ENCODE measurements at places on chromosomes 6 and 20. TPM values are rescaled to one million over a fixed set of nuclear protein-coding genes. Genes with fewer than 3 reads are reported as not detected.

DNA sequence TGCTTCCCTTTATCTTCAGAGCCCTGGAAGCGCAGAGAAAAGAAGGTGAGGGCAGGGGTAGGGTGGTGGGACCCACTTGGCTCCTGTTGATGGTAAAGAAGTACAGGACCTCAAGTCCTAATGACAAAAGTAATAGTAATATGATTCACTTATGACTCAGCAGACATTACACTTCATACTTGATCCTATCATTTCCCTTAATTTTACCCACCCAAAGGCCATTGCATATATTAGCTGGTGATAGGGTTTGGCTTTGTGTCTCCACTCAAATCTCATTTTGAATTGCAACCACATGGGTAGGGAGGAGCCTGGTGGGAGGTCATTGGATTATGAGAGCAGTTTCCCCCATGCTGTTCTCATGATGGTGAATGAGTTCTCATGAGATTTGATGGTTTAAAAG is 880.7 kb downstream of the KIF16B start:
- no peak overlapping the region for H3K4me3 ChIP-seq
- no peaks in the 10 kb centered on the region for H3K27me3 ChIP-seq
- no peaks in the 10 kb centered on the region for H3K4me1 ChIP-seq
- no peak overlapping the region for H3K27ac ChIP-seq

DNA sequence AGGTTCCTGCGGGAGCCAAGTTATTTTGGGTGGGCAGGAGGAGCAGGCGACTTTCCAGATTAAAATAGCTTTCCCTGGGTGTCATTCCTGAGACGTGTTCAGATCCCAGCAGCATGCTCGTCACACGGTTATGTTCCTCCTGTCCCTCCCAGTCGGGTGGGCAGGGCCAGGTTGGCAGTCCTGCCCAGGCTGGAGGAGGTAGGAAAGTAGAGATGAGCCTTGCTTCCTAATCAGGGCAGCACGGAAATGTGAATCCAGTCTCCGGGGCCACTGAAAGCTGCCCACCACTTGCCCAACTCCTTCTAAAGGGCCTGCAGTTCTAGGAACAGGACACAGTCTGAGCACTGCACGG is 137.0 kb downstream of the MRPL14 start:
- H3K4me3 ChIP-seq, result no peak overlapping the region
- peak overlapping the region; percentile 59 for H3K27ac ChIP-seq

DNA sequence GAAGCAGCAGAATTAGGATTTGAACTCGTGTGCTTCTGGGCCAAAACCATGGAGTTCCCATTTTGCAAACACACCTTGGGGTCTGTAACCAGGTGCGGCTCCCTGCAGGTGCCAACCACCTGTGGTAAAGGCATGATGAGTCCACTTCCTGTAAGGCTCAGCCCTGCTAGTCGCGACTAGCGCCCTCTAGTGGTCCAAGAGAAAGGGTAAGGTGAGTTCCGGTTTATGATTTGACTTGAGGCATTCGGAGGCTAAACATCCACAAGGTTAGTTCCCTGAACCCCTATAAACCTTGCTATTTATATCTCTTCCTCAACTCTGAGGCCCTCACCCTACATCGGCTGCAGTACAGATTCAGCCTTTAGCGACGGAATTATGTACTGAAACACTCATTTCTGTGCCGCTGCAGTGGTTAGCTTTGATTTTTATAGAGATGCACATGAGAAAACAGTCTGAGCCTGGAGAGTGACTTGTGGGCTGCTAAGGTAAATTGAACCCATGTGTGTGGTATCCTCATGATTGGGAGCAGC is 173.4 kb downstream of the PLCB1 start:
- no peaks in the 10 kb centered on the region for H3K36me3 ChIP-seq
- no peaks in the 10 kb centered on the region for H3K27me3 ChIP-seq
- peak; percentile 43 for DNase-seq
- H3K4me1 ChIP-seq, result no peaks in the 10 kb centered on the region

- peak; percentile 34 for DNase-seq
- peak overlapping the region; percentile 2 for H3K4me3 ChIP-seq
- H3K36me3 ChIP-seq, result no peaks in the 10 kb centered on the region
- no peaks in the 10 kb centered on the region for H3K4me1 ChIP-seq
- H3K27ac ChIP-seq, result no peak overlapping the region
These were observed 69.9 kb upstream of the POU3F2 start for GRCh38 chr6:98764373-98764911.

- H3K4me3 ChIP-seq, result no peak overlapping the region
- H3K27me3 ChIP-seq, result no peaks in the 10 kb centered on the region
- no peak for DNase-seq
- H3K4me1 ChIP-seq, result no peaks in the 10 kb centered on the region
These were observed 76.8 kb downstream of the BMP5 start for GRCh38 chr6:55798571-55798970.

GRCh38 chr6:160082627-160083026 is 39.0 kb upstream of the SLC22A1 start:
- H3K27me3 ChIP-seq, result no peaks in the 10 kb centered on the region
- no peak overlapping the region for H3K4me3 ChIP-seq
- peaks cover 4% of the 10 kb centered on the region for H3K4me1 ChIP-seq
- peaks cover 34% of the 10 kb centered on the region for H3K36me3 ChIP-seq
- DNase-seq, result no peak

- no peaks in the 10 kb centered on the region for H3K4me1 ChIP-seq
- no peaks in the 10 kb centered on the region for H3K36me3 ChIP-seq
- H3K27ac ChIP-seq, result no peak overlapping the region
- no peak overlapping the region for H3K4me3 ChIP-seq
- DNase-seq, result no peak
- no peaks in the 10 kb centered on the region for H3K27me3 ChIP-seq
These were observed 131.6 kb downstream of the PTPRT start for GRCh38 chr20:43058077-43058476.

GRCh38 chr6:53691252-53691651 is 25.7 kb upstream of the KLHL31 start:
- no peak overlapping the region for H3K4me3 ChIP-seq
- no peak for DNase-seq
- H3K27ac ChIP-seq, result no peak overlapping the region
- H3K27me3 ChIP-seq, result peaks cover 7% of the 10 kb centered on the region

DNA sequence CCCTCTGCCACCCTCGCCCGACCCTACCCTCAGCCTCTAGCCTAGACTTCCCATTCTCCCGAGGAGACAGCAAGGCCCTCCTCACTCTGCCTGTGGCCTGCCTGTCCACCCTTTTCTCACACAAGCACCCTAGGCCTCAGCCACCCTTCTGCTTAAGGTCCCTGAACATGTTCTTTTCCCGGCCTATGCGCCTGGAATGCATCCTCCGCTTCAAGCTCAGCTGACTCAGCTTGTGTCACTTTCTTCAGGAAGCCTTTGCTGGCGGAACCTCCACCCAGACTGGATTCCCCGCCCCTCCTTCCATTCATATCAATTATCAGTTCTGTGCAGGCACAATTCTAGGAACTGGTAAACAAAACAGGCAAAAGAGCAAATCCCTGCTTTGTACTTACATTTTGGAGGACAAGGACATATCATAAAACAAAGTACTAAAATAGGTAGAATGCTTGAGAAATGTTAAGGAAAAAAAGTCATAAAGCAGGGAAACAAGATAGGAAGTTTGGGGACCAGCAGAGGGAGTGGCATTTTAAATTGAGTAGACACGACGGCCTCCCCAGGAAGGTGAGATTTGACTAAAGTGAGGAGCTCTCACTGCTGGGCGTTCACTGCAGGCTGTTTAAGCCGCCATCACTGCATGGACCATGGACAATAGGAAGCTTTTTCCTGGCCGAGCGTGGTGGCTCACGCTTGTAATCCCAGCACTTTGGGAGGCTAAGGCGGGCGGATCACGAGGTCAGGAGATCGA is 17.9 kb upstream of the SNHG17 start:
- H3K27ac ChIP-seq, result no peak overlapping the region
- DNase-seq, result peak; percentile 85
- no peaks in the 10 kb centered on the region for H3K4me1 ChIP-seq
- H3K27me3 ChIP-seq, result no peaks in the 10 kb centered on the region
- no peak overlapping the region for H3K4me3 ChIP-seq

Gene PHACTR2
- total RNA-seq, result 25.2 TPM

Gene OR2B6
- total RNA-seq, result 0.17 TPM
